ENCODE measurements at places on chromosomes 12 and 14.

- no peak for DNase-seq
These were observed 6.7 kb upstream of the HOXC6 start for GRCh38 chr12:54021432-54022013.

- no peak for DNase-seq
These were observed 29.2 kb downstream of the CLEC2D start for GRCh38 chr12:9698681-9699080.

DNA sequence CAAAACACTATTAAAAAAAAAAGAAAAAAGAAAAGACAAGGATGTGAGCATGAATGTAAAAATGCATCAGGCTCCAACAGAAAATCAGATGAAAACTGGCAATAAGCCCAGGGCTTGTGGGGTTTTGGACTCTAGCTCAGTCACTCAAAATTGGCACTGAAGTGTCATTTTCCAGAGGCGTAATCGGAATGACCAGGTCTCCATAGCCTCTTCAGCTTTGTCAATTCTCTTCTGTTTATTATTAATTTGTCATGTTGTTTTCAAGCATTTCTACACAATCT is 137.2 kb upstream of the TRHDE start:
- DNase-seq = no peak

GRCh38 chr14:34628681-34629135 is 1.2 kb downstream of the SNX6 start:
- DNase-seq = no peak

GRCh38 chr12:86331012-86331411 is 74.8 kb upstream of the MGAT4C start:
- no peak for DNase-seq

GRCh38 chr12:116266168-116266601 is 11.3 kb downstream of the MED13L start:
- no peak for DNase-seq

DNA sequence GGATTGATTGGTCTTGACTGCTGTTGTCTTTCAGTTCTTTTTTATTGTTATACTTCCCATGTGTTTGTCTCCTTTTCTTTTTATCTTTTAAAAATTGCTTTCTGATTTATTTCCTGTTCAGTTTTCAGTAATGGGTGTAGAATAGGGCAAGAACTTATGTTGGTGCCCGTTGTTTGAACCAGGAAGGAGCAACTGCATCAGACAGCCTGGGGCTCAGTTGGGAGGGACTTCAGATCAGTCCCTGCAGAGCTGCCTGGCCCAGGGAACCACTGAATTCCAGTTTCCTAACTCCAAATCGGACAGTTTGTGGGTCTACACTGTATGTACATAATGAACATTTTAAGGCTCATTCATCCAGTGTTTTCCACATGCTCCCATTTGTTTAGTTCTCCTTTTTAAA is 64.9 kb downstream of the FBXO34 start:
- no peak for DNase-seq

GRCh38 chr12:91413581-91414546 is 231.2 kb upstream of the DCN start:
- no peak for DNase-seq

DNA sequence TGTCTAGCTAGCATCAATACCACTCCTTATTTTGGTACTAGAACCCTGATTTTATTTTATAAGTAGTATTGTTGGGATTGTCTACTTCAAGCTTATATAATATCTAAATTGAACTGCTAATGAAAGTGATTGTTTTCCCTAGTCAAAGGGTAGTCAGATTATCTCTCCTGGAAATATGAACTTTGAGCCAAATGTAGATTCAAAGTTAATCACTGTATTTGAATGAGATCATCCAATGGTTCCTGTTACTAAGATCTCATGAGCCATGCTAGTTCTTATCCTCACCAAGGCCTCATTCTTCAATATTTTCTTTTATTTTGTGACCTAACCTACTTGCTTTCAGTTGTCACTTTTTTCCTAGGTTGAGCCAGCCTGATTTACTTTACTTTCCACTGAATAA is 276.7 kb downstream of the RASSF9 start:
- no peak for DNase-seq

- DNase-seq = no peak
These were observed 16.2 kb upstream of the KRT7 start for GRCh38 chr12:52216807-52217206.

DNA sequence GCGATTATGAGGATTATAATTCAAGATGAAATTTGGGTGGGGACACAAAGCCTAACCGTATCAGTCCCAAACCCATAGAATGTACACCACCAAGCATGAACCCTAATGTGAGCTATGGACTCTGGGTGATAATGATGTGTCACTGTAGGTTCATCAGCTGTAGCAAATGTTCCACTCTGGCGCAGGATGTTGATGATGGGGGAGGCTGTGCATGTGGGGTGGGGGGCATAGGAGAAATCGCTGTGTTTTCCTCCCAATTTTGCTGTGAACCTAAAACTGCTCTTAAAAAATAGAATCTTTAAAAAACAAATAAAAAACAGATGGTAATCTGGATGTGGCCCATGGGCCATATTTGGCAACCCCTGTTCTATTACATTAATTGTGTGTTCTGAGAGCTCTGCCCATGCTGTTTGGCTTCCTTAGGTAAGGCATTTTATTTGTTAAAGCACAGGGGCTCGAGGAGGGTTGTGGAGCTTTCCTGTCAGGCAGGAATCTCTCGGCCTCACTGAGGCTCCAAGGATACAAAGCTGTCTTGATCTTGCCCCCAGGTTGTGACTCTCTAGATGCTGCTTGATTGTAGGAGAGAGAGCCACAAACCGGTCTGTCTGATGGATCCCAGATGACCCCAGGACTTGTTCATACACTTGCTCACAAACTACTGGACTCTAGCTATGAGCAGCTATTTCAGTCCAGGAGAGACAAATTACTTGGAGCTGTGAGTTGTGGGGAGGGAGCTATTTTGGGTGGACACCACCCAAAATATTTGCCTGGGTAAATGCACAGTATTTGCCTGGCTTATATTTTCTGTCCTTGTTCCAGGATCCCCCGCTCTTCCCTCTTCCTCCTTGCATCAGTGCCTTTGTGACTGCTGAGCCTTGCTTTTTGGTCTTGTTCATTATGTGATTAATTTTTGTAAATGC is 340.2 kb downstream of the MED13L start:
- DNase-seq = no peak

DNA sequence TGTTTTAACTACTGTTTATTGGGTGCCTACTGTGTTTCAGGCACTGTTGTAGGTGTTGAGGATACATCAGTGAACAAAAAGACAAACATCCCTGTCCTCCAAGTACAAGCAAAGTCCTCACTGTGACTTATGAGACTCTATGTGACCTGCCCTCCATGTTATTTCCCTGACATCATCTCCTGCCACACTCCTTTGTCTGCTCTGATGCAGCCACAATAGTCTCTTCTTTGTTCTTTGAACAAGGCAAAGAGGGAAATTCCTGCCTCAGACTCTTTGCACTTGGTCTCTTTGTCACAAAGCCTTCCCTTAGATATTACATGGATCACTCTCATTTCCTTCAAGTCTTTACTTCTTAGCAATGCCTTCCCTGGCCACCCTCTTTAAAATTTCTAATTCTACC is 240.1 kb upstream of the SRRM4 start:
- DNase-seq = peak; percentile 49

- no peak for DNase-seq
These were observed 40.7 kb downstream of the CORO1C start for GRCh38 chr12:108690542-108691174.

- DNase-seq = no peak
These were observed 751 bp downstream of the PSMB5 start for GRCh38 chr14:23033801-23034497.

DNA sequence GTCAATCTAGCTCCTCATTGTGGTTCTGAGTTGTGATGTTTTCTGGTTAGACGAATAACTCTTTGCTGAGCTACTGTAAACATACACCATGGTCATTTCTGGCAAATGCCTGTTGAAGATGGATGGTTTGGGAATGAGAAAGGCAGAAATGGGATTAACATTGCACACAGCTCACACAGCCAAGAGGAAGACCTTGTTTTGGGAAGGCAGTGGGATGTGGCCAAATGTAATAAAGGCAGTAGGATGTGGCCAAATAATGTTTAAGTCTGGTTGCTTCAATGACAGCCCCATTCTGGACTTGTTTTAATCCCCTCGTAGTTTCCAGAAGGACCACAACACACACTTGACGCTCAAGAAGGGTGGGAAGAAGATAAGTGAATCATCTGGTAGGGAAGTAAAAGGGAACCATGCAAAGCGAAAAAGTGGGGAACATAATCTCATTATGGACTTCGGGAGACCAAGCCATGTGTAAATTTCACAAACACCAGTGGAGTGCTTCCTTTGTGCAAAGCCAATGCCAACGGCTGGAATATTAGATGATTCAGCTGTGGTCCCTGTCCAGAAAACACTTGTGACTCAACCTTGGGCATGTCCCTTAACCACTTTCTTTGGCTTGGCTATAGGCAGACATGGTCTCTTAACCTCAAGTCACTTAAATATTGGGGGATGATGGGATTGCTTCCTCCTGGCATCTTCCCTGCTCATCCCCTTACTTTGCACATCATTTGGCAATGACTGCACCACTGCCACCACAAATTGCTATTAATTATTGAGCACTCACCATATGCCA is 284.4 kb upstream of the CRY1 start:
- DNase-seq = no peak

- no peak for DNase-seq
These were observed 671.3 kb downstream of the RPS29 start for GRCh38 chr14:48914921-48915320.

GRCh38 chr14:33401311-33401710 is 462.6 kb downstream of the NPAS3 start:
- DNase-seq = no peak

GRCh38 chr14:27917896-27918295 is 848.7 kb upstream of the FOXG1 start:
- no peak for DNase-seq

DNA sequence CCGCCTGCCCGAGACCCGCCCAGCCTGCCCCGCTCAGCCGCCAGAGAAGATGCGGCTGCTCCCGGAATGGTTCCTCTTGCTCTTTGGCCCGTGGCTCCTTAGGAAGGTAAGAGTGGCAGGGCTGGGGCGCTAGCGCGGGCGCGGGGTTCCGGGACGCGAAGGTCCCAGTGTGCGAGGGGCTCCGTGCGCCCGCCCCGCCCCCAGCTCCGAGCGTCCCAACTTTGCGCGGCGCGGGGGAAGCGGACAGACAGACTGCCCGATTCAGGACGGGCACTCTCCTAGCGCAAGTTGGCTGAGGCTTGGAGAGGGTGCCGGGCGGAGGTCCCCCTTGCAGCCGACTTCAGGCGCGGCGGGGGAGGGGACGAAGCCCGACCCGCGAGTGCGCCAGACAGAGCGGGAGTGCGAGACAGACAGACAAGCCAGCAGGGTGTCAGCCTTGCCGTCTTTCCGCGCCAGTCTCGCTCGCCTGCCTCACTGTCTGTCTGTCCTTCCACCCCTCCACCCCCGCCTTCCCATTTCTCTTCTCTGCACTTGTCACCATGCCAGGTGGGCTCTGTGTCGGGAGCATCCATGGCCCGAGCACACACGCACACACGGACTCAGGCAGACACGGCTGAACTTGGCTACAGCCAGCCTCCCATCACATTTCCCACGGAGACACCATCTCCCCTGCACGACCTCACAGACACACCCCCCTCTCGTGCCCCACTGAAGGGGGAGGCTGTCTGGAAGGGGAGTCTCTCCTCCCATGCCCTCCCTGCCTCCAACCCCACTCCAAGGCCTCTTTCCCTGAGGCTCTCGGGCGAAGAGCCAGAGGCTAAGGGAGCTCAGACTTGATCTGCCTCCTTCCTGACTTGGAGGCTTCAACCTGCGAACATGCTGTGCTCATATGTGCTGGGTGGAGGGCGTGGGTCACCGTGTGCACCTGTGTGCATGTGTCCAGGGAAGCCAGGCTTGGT is 606 bp downstream of the NXPH4 start:
- DNase-seq = no peak

DNA sequence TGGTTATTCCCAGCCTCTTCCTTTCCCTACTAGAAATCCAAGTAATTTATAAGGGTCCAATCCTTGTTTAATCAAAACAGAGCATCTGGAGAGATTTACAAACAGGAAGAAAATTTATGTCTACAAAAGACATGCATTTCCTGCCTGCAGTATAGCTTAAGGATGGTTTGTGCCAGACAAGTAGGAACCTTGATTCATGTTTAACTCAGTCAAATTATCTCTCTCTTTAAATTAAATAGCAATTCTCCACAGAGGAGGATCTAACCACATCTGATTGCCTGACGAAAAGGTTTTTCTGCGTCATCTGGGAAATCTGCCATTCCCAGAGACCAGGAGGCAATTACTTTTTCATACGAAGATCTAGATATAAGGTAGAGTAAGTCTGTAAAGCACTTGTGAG is 105.2 kb downstream of the ZFC3H1 start:
- no peak for DNase-seq

DNA sequence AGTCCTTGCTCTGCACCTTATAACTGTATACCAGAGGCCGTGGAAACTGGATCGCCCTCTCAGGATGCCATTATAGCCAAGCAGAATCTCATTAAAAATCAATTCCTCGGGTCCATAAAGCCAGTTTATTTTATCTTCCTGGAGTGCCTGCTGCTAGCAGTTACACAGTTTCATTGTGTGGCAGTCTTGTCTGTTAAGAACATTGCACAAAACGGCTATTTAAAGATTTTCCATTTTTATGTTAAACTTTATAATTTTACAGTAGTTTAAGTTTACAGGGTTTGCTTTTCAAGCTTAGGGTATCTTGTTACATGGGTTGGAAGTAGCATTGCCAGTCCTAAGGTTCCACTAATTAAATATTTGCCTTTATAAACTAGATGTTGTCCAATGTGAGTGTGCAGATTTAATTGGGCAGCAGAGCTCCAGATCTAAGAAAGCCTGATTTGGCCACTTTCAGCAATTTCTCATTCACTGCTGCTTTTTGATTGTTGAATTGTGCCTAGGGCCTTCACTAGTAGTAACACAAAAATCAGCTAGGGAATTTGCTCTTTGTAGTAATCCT is 17.0 kb downstream of the TMEM30B start:
- DNase-seq = no peak

- DNase-seq = no peak
These were observed 9.4 kb upstream of the KCNH3 start for GRCh38 chr12:49529414-49529813.

GRCh38 chr12:16568873-16569272 is 37.1 kb downstream of the LMO3 start:
- no peak for DNase-seq

- DNase-seq = no peak
These were observed 82.6 kb downstream of the ERC1 start for GRCh38 chr12:1073652-1074051.

DNA sequence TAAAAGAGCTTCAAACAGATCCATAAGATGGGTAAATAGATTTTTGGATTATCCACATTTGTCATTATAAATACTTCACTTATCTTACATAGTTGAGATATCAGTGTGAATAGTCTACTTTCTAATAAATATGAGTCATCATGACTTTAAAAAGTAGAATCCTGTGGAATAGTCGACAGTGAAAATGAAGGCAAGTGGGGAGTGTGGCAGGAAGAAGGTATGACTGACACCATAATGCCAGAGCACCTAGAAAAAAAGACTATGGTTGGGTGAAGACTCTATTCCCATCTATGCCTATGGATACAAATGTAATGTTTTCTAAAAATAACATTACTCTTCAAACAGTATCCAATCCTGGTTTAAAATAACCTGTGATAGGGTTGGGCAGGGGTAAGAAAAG is 117.5 kb downstream of the MDGA2 start:
- DNase-seq = no peak
